PC-9 (cell line): ENCODE measurements at places on chromosomes 11 and 22.

- DNase-seq = no peak
Measured at GRCh38 chr11:91433284-91434010, 791.2 kb upstream of the FAT3 start.

DNA sequence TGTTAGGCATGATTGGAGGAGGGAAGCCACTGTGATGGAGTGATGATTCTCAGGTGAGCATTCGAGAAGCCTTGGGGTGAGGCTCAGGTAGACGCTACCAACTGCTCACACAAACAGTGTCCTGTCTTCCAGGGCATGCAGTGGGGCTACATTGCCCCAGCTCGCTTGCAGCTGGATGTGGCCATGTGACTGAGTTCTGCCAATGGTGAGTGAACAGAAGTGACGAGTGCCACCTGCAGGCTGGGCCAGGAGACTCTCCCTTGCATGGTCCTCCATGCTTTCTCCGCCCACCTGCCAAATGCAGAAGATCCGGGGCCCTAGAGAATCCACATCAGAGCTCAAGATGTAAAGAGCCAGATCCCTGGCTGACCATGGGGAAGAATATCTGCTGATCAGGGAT is 195.9 kb downstream of the BCR start:
- DNase-seq = no peak

DNA sequence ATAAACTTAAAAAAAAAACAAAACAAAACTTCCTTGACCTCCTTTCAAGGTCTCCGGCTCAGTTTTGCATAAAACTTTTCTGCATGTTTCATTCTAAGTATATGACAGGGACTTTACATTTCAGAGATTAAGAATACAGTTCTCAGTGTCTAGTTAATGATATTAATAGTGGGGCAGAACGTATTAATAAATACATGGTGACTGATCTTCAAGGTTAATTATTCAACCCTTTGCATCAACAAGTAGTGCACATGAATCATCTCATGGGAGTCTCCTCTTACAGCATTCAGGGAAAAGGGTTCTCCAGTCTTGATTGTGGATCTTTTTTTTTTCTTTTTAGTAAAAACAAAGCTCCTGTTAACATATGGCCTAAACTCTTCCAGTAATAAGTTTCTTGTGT is 146.8 kb downstream of the KIRREL3 start:
- no peak for DNase-seq

GRCh38 chr11:59574932-59575502 is 40.6 kb downstream of the OSBP start:
- no peak for DNase-seq

GRCh38 chr11:57307666-57308270 is 17.0 kb downstream of the TNKS1BP1 start:
- DNase-seq = no peak

DNA sequence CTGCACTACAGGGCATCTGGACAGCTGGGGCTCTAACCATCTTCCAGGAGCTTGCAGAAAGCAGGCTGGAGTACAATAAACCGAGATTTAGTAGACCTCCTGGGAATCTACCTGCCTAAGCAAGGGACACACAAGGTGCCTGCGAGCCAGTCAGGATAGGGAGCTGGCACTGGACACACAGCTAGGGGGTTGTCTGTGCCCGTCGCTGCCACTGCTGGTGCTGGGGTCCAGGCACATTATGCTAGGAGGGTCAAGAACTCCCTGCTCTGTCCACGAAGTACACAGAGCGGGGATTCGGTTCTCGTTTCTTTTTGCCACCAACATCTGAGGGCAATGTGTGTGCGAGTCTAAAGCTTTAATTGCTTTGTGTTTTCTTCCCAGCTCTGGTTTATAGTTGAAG is 4.2 kb downstream of the RIC8A start:
- DNase-seq = no peak

- no peak for DNase-seq
Measured at GRCh38 chr11:66047541-66048365, 1.2 kb downstream of the GAL3ST3 start.

DNA sequence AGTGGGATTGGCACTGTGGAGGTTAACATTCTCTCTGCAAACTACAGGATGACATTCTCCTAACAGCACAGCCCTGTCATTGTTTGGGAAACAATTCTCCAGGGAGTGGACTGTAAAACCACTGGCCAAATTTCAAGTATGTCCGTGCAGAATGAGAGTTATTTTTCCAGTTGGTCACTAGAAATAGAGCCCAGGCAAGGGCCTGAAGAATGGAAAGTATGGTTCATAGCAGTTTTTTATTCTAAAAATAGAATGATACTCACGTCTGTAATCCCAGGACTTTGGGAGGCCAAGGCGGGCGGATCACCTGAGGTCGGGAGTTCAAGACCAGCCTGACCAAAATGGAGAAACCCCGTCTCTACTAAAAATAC is 39.0 kb upstream of the CD44 start:
- DNase-seq = no peak

DNA sequence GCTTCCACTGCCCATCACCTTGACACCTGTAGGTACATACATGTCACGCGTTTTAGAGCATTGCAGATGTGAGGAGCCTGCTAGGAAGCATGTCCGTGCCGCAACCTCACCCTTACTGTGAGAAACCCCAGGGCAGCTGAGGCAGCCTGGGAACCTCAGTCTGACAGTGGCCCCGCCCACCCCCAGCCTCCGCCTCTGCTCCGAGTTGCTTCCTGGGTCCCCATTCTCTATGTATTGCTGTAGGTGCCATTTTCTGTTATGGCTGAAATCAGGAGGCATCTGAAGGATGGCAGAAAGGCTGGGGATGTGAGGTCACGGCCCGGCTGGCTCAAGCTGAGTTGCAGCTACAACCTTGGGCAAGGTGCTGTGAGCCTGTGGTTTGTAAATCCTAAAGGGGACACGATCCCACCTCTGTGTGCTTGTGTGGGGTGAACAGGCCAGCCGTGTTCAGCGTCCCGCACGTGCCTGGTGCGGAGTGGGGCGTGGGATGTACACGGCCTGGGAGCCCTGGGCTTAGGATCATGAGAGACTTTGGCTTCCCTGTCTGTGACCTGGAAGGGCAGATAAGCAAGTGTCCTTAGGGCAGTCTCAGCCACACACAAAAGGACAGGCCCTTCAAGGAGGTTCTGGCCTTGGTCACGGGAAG is 102.7 kb downstream of the PHF21B start:
- DNase-seq = no peak

GRCh38 chr22:49549256-49550140 is 278.2 kb downstream of the BRD1 start:
- no peak for DNase-seq

- DNase-seq = no peak
Measured at GRCh38 chr22:28381429-28382167, 298.0 kb downstream of the TTC28 start.

- DNase-seq = no peak
Measured at GRCh38 chr11:40118780-40119179, 1340.7 kb downstream of the LRRC4C start.

GRCh38 chr11:16801288-16801980 is 63.0 kb downstream of the C11orf58 start:
- DNase-seq = no peak

DNA sequence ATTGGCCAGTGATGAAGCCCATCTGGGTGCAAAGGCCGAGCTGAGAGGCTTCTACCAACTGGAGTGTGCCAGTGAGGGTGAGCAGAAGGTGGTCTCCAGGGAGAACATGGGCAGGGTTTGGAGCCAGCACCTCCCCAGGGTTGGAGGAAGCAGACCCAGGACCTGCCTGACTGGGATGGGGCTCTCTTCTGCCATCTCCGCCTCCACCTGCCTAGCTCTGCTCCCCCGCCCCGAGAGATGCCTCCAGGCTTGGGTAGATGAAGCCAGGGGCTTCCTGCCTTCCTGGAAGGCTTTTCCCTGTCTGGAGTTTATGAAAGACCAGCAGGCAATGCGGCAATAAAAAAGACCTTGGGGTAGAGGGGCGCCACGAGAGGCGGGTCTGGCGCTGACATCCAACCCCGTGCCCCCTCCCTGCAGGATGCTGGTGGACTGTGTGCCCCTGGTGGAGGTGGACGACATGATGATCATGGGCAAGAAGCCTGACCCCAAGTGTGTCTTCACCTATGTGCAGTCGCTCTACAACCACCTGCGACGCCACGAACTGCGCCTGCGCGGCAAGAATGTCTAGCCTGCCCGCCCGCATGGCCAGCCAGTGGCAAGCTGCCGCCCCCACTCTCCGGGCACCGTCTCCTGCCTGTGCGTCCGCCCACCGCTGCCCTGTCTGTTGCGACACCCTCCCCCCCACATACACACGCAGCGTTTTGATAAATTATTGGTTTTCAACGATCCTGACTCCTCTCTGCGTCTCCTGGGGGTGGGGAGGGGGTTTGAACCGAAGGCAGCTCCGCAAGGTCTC is 3.3 kb downstream of the SELENOM start:
- no peak for DNase-seq
